Fibroblast of mammary gland (primary cell): ENCODE measurements at places on chromosomes 1 and 21.

- DNase-seq, result no peak
Measured at GRCh38 chr1:229164348-229164747, 106.6 kb upstream of the RAB4A start.

DNA sequence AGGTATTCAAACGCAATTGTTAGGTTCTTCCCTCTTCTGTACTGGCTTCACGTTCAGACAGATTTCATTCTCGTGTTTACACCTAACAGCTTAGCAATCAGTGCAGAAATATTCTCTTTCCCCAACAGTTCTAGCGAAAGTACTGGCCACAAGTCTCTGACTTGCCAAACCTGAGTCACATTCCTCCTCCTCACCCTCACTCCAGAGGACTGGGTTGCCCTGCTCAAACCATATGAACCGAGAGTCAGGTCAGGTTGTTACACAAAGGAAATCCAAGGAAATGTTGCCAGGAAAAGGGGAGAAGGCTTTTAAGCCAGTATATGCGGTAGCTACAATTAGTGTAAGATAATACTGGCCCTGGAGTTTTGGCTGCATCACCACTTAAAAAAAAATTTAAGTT lies 282.5 kb downstream of the RGS7 start:
- DNase-seq, result peak; percentile 38

DNA sequence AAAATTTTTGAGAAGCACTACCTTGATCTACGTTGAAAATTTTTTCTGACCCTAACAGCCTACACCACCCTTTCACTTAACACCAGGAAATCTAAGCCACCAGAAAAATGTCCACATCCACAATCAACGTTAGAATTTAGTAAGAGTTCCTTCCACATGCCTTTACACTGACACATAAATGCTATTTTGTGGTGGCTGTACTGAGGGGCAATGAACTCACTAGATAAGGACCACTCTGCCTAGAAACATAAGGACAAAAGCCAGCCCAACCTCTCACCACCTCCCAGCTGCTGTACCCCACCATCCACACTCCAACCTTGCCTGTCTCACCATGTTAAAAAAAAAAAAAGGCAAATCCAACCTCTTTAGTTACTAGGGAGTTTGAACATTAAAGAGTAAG lies 29.8 kb downstream of the PARP1 start:
- DNase-seq, result no peak

- peak; percentile 90 for DNase-seq
Measured at GRCh38 chr1:30778154-30778978, 20.8 kb upstream of the LAPTM5 start.
